CD4-positive, alpha-beta T cell treated with Interleukin-15 for 4 hours (primary cell): ENCODE measurements at places on chromosomes 4 and X.

GRCh38 chr4:176210101-176210500, 14.7 kb upstream of the SPATA4 start:
- DNase-seq: no peak

GRCh38 chrX:148372925-148373324, 127.5 kb upstream of the AFF2 start:
- DNase-seq: no peak

GRCh38 chr4:54367059-54367458, 138.0 kb downstream of the PDGFRA start:
- no peak for DNase-seq

- no peak for DNase-seq
Measured at GRCh38 chr4:85548116-85548515, 73.2 kb downstream of the ARHGAP24 start.

- DNase-seq: peak; percentile 46
Measured at GRCh38 chrX:45851434-45851991, 650.8 kb upstream of the DIPK2B start.

GRCh38 chr4:79917246-79917645, 155.8 kb downstream of the ANTXR2 start:
- peak; percentile 47 for DNase-seq

GRCh38 chr4:77010841-77011354, 61.3 kb downstream of the SEPTIN11 start:
- no peak for DNase-seq
